ENCODE measurements at places on chromosomes 11 and 22.
A peak's percentile ranks its signal among the peaks of the same experiment; 100 is the strongest.

GRCh38 chr22:43774318-43774915, 37.7 kb downstream of the EFCAB6 start:
- DNase-seq, result no peak

DNA sequence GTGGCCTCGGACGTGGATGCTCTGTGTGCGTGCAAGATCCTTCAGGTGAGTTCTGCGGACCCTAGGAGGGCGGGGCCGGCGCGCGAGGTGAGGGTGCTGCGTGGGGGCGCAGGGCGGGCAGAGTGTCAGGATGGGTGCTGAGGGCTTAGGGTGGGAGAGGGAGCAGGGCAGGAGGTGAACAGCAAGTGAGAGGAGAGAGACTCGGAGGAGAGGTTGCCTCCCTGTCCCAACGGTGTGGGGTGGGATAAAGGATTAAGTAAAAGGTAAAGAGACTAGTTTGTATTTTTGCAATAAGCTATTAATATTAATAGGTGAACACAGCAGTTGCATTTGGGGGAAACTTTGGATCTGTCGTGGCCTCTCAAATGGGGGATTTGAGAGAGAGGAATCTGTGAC, 451 bp downstream of the CDC45 start:
- no peak for DNase-seq

GRCh38 chr11:65416341-65416824, 6.2 kb upstream of the NEAT1 start:
- no peak for DNase-seq

DNA sequence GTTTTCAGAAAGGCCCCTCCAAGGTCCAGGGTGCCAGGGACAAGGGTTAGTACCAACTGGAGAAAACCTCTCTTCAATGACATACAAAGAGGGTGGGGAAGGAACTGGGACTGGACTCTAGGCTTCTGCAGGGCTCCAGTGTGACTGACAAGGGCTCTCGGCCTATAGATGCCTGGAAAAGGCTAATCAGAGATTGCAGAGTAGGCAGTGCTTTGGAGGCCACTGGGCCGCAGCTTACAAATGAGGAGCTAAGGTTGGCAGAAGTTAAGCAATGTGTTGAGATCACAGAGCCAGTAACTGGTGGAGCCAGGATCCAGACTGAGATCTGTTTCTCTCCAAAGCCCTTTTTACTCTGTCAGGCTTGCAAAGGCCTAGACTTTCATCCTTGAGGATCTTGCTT, 7.4 kb upstream of the DGKZ start:
- DNase-seq, result no peak

DNA sequence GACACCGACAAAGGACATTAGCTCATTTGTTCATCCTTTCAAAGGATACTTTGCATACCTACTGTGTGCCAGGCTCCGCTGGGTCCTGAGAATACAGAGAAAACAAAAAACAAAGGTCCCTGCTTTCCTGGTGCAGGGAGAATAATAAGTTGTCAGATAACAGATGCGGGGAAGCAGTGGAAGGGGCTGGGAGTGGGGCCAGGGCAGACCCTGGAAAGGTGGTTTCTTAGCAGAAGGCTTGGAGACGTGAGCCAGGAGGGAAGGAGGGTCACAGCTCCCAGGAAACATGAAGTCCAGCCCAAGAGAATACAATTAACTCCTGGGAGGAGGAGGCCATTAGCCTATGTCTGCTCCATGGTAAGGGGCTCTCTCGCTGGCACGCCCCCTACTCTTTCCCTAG, 9.8 kb upstream of the ANO1 start:
- no peak for DNase-seq

- DNase-seq, result no peak
These were observed 13.3 kb upstream of the OOSP4B start for GRCh38 chr11:60003729-60004128.

- no peak for DNase-seq
These were observed 35.1 kb upstream of the KRTAP5-7 start for GRCh38 chr11:71491940-71492339.

- DNase-seq, result no peak
These were observed 47.0 kb upstream of the AMPD3 start for GRCh38 chr11:10407749-10408685.

DNA sequence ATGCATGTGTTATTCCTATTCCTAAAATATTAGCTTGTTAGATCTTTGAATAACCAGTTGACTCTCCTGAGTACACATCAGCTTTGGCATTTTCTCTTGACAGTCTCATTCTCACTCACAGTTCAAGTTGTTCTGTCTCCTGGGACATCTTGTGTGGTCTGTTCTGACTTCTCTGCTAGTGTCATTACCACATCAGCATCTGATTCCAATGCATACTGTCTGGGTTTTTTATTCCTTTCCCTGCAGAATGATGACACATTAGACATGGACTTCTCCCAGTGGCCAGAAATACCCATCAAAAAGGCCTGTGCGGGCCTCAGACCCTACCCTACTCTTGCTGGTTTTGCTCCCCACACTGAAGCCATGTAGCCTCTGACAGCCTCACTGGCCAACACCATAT, 2.7 kb downstream of the ZNF74 start:
- no peak for DNase-seq

DNA sequence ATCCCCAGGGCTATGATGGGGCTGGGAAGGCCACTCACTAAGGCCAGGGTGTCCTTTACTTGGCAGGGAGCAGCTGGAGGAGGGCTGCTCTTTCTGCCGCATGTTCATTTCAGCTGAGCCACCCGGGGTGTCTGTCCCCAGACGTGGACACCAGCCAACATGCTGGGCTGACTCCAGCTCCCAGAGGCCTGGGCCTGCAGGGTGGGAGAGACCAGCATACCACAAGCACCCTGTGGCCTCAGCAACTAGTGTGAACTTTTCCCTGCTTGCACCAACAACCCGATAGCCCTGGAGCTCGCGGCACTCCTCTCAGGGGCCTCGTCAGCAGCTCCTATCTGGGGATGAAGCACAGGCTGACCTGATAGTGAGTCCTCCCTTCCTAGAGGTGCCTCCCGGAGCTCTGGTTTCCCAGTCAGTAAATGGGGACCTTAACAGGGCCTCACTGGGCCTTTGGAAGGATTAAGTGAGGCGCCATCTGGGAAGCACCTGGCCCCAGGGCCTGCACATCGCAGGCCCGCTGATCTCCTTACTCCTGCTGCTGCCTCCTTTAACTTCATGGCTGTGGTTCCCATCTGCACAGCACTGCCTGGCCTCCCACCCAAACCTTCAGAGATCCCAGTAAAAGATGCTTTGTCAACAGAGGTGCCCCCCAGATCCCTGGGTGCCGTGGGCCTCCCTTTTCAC, 83.4 kb downstream of the GALNT18 start:
- no peak for DNase-seq

- no peak for DNase-seq
These were observed 178.6 kb downstream of the CNTN5 start for GRCh38 chr11:99199341-99199740.

DNA sequence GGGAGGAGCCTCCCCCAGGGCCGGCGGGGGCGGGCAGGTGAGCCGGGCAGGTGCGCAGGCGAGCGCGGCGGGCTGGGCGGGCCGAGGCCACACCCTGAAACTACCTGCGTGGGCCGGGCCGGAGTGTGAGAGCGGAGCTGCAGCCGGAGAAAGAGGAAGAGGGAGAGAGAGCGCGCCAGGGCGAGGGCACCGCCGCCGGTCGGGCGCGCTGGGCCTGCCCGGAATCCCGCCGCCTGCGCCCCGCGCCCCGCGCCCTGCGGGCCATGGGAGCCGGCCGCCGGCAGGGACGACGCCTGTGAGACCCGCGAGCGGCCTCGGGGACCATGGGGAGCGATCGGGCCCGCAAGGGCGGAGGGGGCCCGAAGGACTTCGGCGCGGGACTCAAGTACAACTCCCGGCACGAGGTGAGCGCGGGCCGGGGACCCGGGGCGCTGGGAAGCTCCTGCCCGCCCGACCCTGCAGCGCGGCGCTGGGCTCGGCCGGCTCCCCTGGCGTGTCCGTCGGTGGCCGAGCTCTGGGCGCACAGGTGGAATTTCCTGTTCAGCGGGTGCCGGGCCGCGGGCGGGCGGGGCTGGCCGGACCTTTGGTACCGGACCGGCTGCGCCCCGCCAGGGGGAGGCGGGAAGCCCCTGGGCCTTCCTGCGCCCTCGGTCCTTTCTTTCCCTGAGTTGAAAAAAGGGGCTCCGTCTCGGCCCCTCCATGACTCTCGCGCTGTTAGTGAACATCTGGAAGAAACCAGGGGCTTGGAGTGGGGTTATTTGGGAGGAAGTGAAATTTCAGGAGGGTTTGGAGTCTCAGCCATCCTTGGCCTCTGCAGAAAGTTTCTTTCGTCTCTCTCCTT, at the start of gene ST14:
Gene ST14, plus strand, starts transcription at position 126 of the 841 bp plus-strand sequence. Its CDS starts 198 bp downstream, at position 324.
- DNase-seq, result no peak

GRCh38 chr11:22084564-22084963, 108.3 kb upstream of the ANO5 start:
- DNase-seq, result no peak

DNA sequence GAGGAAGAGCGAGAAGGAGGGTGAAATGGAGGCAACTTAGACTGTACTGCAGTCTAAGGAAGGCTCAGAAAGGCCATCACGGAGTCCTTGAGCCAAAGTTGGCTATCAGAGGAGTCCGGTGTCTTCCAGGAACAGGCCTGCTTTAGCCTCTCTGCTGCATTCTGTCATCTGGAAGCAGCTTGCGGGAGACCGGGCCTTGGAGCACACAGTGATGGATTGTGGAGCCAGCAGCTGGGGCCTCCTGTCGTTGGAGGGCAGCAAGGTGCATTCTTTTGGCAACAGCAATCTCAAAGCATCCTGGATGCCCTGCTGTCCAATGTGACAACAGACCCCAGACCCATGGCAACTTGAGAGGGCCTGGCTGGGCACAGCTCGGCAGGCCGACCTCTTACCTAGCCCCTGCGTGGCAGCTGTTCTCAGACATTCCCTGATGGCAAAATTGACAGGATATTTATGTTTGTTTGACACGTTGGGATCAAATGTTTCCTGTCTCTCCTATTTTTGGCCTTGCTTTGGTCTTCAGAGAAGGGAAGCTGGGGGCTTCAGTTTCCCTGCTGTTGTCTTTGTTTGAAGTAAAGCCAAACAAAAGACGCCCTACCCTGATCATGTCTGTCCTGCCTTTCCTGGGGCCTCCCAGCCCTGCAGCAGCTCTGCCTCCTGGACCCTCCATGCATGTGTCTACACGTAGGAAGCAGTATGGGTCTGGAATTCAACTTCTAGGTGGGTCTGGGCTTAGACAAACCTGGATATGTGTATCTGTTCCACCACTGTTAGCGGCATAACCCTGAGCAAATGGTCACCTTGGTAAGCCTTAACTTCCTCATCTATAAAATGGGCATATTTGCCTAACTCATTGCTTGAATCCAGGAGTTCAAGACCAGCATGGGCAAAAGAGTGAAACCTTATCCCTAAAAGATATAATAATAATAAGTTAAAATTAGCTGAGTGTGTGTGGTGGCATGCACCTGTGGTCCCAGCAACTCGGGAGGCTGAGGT, 43.9 kb upstream of the LMO2 start:
- no peak for DNase-seq

DNA sequence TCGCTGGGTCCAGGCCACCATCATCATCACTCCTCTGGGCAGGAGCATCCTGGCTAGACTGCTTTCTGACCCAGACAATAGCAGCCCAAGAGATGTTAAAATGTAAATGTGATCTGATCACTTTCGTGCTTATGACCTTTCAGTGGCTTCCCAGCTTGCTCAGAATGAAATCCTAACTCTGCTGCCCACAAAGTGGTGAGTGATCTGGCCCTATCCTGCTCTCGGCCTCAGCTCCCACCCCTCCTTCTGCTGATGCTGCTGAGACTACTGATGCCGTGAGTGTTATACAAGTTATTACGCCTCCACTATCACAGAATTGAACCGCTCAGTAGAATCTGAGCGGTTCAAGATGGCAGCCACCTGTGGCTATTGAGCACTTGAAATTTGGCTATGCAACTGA, 26.2 kb downstream of the ELF5 start:
- no peak for DNase-seq

- no peak for DNase-seq
These were observed 66.8 kb downstream of the THAP12 start for GRCh38 chr11:76313913-76314740.

- no peak for DNase-seq
These were observed 112.6 kb upstream of the SEZ6L start for GRCh38 chr22:26056455-26057200.

DNA sequence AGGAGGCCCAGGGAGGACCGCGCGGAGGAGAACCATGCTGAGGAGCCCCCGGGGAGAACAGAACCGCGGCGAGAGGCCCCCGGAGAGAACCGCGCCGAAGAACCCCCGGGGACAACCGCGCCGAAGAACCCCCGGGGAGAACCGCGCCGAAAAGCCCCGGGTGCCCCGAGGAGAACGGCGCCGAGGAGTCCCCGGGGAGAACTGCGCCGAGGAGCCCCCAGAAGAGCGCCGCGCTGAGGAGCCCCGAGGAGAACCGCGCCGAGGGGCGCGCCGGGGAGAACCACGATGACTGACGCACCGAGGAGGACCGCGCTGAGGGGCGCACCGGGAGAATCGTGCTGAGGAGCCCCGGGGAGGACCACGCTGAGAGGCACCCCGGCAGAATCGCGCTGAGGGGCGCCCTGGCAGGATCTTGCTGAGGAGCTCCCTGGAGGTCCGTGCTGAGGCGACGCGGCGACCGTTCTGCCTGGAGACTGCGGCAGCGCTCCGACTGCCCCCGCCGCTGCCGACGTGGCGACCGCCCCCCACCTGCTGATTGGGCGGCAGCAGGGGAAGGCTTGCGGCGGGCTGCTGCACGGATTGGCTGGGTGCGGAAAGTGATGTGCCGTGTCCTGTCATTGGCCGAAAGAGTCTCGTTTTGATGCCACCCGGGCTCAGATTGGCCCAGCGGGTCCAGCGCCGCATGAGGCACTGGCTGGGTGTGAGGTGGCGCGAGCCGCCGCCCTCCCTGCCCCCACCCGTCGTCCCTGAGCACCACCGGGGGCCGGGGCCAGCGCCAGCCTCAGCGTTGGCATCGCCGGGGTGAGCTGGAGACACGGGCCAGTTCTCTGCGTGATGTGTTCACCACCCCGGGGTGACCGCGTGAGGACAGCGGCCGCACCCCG, at the start of gene KCNQ1OT1:
Gene KCNQ1OT1, minus strand, starts transcription at position 464 of the 884 bp plus-strand sequence.
- DNase-seq, result peak; percentile 39

DNA sequence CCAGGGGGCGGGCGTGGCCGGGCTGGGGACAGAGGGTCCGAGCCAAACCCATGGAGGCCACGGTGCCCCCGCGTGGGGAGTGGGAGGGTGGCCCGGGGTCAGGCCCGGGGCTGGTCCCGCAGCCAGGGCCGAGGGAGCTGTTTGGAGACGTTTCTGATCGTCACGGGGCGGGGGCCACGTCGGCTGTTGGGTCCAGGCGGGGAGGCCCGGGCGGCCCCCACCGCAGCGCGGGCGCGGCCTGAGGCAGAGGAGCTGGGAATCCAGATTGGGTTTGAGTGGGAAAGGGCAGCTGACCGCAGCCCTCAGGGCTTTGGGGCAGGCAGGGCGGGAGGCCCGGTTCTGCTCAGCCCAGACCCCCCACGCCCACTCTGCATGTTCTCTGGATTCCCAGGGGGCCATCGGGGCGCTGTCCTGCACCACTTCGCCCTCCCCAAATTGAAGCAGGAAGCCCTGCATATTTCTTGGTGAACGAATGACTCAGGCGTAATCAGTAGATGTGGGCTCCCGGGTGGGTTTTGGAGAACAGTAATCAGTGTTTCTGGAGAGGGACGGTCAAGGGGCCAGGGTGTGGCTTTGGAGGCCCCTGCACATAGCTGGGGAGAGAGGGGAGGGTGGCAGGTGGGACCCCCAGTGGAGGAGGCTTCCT, 583 bp downstream of the MRPL23 start:
- DNase-seq, result no peak
